ENCODE measurements at places on chromosomes 6 and 20.

DNA sequence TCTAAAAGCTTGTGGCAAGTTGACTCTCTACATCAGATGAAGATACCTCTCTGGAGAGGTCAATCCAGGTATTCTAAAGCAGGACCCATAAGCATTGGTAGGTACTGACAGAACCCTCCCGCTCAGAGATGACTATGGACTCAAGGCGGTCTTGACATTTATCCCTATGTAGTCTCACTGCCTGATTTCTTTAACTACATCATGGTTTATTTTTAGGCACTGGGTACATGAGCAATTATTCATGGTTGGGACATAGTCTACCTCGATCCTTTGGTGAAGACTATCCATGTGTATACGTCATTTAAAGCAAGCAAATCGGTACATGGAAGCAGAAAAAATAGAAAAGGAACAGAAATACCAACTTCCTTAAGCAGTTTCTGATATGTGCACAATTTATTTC, 136.2 kb upstream of the TAB2 start:
- no peak for DNase-seq

DNA sequence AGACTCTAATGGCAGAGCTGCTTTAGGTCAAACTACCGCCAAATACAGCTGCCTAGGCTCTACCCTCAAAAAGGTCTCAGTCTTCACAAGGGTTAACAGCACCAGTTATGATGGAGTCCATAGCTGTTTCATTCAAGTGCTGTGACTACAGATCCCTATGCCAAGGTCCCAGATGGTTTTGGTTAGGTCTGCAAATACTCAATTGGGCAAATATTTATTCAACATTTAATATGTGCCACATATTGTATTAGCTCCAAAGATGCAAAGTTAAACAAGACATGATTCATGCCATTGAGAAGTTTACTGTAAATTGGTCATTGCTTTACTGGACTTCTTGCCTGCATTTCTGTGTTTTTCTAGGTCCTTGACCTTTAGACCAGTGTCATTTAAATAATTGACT, 55.8 kb upstream of the TFAP2D start:
- DNase-seq = no peak

DNA sequence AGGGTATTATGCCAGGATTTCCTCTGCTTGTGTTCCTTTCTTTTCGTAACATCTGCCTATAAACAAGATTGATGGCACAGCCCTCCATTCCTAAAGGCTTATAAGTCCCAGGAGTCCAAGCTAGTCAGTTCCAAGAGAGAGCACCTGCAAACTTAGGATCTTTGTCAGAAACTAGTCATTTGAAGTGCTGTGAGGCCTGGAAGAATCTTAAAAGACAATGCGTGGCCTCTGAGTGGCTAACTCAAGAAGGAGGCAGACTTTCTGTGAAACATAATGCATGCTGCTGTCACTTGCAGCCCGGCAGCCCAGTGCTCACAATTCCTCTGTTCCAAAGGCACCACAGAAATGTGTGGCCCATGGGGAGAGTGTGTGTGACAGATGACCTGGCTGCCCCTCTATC, 135.0 kb upstream of the SUPT3H start:
- DNase-seq = no peak

GRCh38 chr6:47428288-47428687, 49.3 kb upstream of the CD2AP start:
- no peak for DNase-seq

DNA sequence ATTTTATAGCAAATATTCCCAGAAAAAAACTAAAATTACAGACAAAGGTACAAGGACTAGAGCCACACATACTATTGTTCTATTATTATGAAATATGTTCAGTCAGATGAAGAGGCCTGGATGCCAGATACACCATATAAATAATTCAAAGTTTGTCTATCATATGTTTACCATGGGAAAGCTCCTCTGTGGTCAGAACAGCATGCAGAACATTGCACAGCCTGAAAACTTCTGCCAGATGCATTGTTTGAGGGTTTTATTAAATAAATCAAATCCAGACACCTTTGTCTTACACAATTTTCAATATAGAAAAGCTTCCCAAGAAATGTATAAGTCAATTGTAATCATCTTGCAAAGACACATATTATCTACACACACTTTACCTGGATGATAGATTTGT, 35.0 kb upstream of the COL21A1 start:
- no peak for DNase-seq

DNA sequence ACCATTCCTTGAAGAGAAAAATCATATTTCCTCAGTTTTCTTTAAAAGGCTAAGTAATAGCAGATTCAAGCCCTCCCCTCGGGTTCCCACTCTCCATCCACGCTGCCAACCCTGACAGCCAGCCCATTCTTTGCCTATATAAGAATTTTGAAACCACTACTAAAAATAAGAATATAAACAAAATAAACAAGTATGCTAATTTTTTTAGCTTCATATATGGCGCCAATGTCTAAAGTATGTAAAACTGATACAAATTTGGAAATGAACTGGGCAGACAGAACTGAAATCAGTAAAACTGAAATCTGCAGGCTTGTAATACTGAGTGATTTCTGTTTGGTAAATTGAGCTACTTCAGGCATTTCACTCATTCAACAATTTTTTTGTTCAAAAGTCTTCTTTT, 19.0 kb downstream of the ELOVL2 start:
- no peak for DNase-seq

DNA sequence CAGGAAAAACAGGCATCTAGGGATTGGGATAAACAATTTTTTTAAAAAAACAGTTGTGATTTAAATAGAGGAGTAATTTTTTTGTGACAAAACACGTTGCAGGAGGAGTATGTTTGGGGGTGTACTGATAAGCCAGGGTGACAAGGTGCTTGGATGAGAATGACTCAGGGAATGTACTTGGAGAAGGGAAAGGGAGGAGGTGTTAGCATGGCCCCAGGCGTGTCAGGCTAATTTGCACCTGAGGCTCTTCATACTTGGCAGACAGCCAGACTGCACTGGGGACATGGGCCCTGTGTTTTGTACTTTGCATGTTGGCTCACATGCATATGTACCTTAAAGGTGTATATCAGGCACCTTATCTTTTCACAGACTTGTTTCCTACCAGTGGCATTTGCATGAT, 22.8 kb downstream of the PANK2 start:
- peak; percentile 28 for DNase-seq

- no peak for DNase-seq
Measured at GRCh38 chr6:110352563-110353262, 5.4 kb downstream of the METTL24 start.

DNA sequence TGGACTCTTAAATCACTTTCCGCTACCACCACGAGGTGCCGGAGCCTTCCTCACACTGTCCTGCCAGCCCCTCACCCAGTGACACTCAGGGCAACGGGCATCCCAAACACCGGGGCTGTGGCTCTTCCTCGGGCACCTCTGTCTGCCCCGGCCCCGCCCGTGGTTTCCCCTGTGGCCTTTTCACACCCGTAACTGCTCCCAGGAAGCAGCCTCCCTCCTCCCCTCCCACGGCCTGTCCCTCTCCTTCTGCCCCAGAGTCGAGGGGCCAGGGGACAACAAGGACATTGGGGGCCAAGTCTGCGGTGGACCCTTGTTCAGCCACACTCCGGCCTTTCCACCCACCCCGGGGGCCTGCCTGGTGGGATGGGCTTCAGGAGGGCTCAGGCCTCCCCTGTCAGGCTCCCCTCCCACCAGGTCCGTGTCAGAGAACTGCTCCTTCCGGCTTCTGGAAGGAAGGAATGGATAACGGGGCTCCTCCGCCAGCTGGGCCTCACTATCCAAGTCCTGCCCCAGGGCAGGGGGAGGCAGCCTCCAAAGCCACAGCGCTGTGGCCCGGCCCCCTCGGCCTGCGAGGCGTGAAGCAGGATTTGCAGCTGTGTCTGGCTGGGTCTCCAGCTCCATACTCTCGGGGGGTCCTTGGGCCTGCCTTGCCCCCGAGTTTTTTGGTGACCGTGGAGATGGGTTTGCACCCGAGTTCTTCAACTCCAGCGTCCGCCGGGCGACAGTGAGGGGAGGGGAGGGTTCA, 54.7 kb upstream of the CHRNA4 start:
- DNase-seq = no peak

GRCh38 chr6:43773050-43773979, 3.3 kb downstream of the VEGFA start:
- DNase-seq = peak; percentile 28
